ENCODE measurements at places on chromosomes 2 and 18.

- no peak for DNase-seq
These were observed 26.1 kb downstream of the GALM start for GRCh38 chr2:38691994-38692393.

GRCh38 chr2:167294776-167295140 is 406.5 kb downstream of the XIRP2 start:
- DNase-seq, result no peak

DNA sequence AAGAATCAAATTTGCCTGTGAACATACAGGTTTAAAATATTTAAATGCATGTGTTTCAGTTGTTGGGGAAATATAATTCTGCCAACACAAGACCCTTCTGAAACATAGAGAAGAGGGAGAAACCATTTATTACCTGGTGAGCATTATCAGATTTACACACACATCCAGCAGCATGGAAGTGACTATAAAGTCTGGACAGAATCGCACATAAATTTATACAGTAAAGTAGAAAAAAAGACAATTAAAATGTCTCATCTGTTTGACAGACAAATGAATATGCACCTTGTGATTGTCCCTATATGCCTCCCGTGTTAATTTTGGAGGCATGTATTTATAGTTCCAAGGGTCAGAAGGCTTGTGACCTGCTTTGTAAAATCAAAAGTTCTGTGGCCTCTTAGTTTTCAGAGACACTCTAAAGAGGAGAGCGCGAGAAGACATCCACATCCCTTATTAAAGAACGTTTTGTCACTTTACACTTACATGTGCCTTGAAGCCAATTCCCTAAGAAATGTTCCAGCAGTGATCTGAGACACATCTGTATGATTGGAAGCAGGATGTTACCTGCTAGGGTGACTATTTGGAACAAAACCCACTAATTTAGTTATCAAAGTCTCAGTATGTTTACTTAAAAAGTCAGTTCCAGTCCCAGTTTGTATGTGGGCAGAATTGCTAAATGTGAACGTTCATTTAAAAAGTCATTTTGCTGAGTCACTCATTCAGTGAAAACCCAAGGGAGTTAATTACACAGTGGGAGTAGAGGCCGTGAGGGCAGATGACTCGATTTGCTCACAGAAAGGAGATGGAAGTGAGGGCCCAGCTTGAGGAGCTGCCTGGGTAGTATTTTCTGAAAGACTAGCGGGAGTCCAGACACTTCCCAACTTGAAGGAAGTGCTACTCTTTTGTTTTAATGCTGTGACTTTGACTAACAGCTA is 527.6 kb upstream of the MEX3C start:
- DNase-seq, result peak; percentile 62

- no peak for DNase-seq
These were observed 965 bp downstream of the SIX3 start for GRCh38 chr2:44942304-44943030.

DNA sequence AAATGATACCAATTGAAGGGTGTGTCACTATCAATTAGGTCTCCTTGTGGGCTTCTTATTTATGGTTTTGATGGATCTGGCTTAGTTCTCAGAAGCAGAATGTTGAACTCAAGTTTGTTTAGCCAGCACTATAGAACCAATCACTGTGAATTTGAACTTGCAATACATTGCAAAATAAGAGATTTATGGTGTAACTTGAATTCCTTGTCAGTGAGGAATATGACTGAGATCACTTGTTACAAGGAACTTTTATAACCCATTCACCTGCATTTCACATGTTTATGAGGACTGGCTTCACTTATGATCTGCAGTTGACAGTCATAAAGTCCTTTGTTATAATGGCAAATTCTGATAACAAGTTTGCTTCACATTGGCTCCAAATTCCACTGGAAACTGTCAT is 9.8 kb downstream of the GATA6 start:
- no peak for DNase-seq

GRCh38 chr18:24386681-24387080 is 10.9 kb downstream of the OSBPL1A start:
- DNase-seq, result no peak

DNA sequence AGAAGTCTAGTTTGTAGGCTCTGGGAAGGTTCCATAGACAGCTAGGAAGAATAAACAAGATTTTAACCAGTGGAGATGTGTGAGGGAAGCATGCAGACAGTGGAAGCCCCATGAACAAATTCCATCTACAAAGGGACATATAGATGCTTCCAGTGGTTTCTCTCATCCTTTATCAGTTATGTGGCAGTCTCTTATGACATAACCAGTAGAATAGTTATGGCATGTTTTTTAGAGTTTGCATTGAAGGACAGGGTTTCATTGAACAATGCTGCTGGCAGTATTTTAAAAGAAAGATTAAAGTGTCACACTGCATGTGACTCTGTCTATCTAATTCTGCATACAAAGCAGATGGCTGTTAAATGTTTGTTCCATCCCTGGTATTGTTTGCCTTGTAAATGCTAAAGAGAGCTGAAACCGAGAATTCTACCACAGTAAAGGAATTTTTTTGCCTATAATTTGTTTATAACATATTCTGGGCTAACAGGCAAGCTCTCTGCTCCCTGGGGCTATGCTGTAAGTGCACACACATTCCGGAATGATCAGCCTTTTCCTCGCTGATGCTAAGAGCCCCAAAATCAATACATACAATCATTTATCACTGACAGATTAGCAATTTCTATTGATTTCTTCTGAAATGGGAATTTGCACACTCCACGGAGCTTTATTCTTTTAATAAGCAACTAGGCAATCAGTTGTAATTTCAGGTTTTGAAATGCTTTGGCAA is 76.8 kb upstream of the PELI1 start:
- no peak for DNase-seq

GRCh38 chr2:180394305-180394704 is 387.2 kb upstream of the CWC22 start:
- no peak for DNase-seq

GRCh38 chr18:7945882-7946281 is 378.8 kb downstream of the PTPRM start:
- peak; percentile 98 for DNase-seq

DNA sequence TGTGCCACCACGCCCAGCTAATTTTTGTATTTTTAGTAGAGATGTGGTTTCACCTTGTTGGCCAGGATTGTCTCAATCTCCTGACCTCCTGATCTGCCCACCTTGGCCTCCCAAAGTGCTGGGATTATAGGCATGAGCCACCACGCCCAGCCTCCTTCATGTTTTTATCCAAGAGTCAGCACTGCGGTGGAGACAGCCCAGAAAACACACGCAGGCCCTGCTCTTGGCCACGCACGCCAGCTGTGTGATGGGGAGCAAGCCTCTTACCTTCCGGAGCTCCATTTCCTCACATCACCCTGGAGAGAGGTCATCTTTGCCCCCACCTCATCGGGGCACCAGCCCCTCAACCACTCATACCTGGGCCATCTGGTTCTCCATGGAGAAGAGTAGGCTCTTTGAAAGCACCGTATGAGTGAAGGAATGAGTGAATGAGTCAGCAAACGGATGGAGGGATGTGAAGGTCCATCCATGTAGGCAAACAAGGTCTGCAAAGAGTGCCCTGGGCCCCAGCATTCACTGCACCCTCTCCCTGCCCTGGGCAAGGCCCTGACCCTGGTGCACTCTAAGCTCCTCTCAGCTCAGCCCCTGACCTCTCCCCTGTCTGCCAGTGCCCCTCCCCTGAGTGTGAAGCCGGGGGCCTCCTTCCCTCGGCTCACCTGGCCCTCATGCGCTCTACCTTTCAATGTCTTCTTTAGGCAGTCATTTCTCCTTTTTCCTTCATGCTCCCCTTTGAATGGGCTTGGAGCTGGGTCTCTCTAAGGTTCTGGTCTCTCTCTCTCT is 7.4 kb downstream of the GYPC start:
- no peak for DNase-seq

- DNase-seq, result no peak
These were observed 783.7 kb upstream of the SOX11 start for GRCh38 chr2:4908461-4908860.

DNA sequence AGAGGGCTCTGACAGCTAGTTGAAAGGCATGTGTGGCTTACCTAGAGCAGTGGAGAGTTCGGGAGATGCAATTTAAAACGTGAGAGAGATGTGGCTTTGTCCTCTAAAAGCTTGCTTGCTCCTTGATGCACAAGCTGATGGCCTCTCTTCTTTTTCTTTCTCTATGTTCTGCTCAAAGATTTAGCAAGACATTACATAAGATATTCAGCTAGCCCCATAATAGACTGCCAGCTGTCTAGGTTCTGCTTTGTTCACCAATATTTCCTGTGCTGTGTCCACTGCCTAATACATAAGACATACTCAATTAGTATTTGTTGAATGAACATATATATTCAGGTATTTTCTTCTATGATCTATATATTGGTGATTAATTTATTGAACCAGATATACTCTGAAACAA is 31.1 kb downstream of the SPATS2L start:
- no peak for DNase-seq

GRCh38 chr2:68416081-68416675 is 50.9 kb downstream of the FBXO48 start:
- DNase-seq, result no peak

DNA sequence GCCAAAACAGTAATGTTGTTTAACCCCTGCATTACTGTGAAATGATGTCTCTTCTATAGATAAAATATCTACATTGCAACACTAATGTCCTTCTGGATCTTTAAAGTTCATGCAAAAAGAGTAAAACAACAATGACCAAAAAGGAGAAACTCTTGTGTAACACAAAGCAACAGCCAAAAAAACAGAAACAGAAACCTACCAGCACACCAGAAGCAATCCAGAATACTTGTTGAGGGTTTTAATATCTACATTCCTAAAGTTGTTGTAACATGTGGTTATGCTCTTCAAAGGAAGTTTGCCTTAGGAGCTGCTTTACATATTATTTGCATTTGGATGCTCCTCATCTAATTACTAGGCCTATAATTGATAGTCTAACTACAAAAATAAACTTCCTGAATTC is 157.2 kb downstream of the BABAM2 start:
- DNase-seq, result peak; percentile 56

DNA sequence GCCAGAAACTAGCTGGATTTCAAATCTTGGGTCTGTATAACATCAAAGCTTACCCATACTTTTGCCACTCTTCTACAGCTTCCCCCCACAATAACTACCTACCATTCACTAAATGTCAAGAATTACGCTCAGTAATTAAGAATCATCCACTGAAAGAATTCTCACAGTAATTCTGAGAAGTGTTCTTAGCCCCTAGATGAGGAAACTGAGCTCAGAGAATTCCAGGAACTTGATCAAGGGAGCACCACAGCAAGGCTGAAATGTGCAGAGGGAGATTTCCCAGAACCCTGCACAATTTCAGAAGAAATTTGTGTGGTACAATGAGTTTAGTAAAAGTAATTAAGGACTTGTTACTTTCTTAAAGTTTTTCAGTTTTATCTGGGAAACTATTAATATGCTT is 194.5 kb upstream of the STK17B start:
- DNase-seq, result no peak

Data from renal cortical epithelial cell (primary cell).